ENCODE measurements at places on chromosomes 4 and X. TPM values are rescaled to one million over a fixed set of nuclear protein-coding genes. Genes with fewer than 3 reads are reported as not detected.

RHOXF1 gene
- not detected for polyA plus RNA-seq

NDP gene
- not detected for polyA plus RNA-seq

RHOH gene
- 61.7 TPM for polyA plus RNA-seq

TLR7 gene
- 23.3 TPM for polyA plus RNA-seq

HELT gene
- polyA plus RNA-seq, result not detected

IRF2 gene
- polyA plus RNA-seq, result 70.2 TPM

AFM gene
- polyA plus RNA-seq, result not detected

DNA sequence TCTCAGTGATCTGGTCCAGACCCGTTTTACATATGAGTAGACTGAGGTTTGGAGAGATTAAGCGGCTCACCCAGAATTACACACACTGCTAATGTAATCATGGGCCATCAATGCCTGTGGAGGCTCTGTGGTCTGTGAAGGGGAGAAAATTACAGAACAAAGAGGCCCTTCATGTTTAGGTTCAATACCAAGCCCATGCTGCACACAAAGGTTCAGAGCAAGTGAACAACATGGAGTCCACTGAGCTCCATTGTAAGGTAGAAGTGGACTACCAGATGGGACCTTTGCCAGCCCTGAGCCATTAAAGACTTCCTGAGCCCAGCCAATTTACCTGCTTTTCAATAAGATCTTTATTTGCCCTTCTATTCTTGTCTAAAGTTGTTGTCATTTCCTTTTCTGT, 109.8 kb downstream of the LUZP4 start:
- no peak for DNase-seq

GRCh38 chrX:41108463-41109205, 23.4 kb downstream of the USP9X start:
- no peak for DNase-seq

- DNase-seq, result no peak
These were observed 33.0 kb downstream of the MOB1B start for GRCh38 chr4:70935038-70935695.

GRCh38 chrX:22699581-22700091, 300.1 kb upstream of the DDX53 start:
- DNase-seq, result no peak

DNA sequence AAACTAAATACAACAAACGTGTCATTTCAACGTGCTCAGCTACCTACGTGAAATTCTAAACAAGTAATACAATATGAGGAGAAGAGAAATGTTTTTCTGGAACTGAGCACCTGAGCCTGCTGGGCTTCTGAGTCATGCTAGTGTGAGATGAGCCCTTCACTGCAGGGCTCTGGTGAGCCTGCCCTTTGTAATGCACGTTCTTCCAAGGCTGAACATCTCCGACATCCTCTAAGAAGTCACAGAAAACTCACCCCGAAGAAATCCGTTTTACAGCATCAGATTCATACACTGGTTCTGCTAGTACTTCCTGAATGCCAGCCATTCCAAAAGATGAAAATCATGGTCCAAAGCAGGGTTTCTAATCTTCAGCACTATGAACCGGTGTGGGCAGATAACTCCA, 157.1 kb downstream of the AMELX start:
- DNase-seq, result no peak

GRCh38 chr4:184647266-184648053, 1.8 kb downstream of the CASP3 start:
- no peak for DNase-seq

DNA sequence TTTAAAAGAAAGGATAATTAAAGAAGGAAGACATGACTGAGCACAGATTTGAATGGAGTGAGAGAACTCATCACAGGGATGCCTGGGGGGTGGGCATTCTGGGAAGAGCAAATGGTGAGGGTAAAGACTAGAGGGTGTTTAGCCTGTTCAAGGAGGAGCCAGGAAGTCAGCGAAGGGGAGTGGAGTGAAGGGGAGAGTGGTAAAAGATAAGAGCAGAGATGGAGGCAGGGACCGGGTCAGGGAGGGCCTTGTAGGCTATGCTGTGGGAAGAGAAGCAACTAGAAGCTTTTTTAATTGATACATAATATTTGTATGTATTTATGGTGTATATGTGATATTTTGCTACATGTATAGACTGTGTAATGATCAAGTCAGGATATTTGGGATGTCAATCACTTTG, 2.2 kb upstream of the VGLL1 start:
- DNase-seq, result no peak
